Transverse colon (tissue), 4 donors: ENCODE measurements at places on chromosomes 13 and 19. TPM values are rescaled to one million over a fixed set of nuclear protein-coding genes. Genes with fewer than 3 reads are reported as not detected.

GRCh38 chr19:55467236-55468053 lies 2.9 kb upstream of the C19orf85 start:
- peak; percentile 75 for DNase-seq

GRCh38 chr13:80571346-80572307 lies 230.7 kb upstream of the SPRY2 start:
- no peak for DNase-seq

- DNase-seq: no peak
Measured at GRCh38 chr13:44930280-44930679, 59.0 kb downstream of the NUFIP1 start.

- peak; percentile 97 for DNase-seq
Measured at GRCh38 chr19:42283188-42284065, 14.4 kb downstream of the CIC start.

- DNase-seq: peak; percentile 39
Measured at GRCh38 chr19:16025108-16026101, 50.9 kb upstream of the TPM4 start.

DNA sequence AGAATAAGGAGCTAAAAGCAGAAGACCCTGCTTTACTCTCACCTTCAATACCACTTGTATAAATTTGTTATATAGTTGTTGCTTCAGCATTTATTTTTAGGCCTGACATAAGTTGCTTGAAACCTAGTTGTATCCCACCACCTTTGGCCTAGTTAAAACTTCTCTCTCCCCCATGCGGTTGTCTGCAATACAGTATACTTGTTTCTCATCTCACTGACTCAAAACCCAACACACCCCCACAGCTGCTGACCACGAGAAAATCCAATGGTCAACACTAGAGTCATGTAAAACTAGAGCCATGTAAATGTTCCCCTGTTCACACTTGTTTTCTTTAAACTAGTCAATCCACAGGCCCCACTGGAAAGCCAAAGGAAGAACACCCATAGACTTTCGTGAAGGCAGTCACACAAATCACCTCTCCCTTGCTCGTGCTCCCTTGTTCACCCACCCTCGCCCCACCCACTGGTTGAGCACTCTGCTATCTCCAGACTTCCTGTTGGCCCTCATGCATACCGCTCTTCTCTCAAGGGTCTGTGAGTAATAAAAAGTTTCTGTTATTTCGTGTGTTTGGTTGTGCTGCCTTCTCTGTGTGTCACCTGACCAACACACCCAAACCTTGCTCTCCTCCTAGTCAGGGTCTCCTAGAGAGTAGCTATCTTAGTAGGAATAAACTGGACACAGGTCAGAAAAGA lies 12.9 kb upstream of the CCDC169 start:
- DNase-seq: no peak

DNA sequence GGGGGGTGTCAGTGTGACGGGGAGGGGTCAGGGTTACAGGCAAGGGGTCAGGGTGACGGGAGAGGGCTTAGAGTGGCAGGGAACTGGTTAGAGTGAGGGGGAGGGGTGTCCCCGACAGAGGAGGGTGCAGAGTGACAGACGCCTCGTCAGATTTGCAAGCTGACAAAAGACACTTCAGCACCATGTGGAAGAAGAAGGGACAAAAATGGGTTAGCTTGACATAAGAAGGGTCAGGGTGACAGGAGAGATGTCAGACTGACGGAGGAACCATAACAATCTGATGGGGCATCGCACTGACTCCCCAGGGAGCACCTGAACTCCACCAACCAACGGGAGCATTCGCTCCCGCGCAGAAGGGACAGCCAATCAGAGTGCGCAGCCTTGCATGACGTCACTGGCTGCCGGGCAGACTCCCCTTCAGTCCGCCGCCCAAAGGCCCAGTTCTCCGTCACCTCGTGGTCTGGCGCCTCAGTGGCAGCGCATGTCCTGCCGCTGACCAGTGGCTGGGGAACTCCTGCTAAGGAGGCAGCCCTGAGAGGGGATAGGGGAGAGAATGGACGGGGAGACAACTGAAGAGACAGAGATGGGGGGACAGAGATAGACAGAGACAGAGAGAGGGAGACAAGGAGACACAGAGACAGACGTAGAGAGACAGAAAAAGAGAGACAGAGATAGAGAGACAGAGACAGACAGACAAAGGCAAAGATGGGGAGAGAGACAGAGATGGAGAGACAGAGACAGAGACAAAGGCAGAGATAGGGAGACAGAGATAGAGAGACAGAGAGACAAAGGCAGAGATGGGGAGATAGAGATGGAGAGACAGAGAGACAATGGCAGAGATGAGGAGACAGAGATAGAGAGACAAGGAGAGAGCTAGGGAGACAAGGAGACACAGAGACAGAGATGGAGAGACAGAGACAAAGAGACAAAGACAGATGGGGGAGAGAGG lies 30.2 kb downstream of the C19orf81 start:
- peak; percentile 77 for DNase-seq

DNA sequence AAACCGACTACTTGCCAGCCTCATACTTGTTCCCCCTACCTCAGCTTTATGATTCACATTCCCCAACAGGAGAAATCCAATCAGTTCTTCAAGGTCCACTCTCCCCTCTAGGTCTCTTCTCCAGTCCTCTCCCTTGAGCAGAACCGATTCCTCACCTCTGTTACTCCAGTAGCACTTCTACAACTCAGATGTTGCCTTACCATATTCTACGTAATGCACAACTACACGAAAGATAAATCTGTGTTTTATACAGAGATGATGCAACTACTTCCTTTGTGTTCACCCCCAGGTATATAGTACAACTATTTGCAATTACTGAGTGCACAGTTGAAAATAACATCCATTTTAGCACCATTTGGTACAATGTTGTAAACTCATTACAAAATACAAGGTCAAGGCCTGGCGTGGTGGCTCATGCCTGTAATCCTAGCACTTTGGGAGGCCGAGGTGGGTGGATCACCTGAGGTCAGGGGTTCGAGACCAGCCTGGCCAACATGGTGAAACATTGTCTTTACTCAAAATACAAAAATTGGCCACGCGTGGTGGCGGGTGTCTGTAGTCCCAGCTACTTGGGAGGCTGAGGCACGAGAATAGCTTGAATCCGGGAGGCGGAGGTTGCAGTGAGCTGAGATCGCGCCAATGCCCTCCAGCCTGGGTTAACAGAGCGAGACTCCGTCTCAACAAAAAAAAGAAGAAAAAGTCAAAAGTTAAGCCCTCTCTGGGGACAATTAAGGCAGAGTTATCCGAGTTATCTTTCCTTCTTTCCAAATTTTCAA lies 2.8 kb upstream of the WBP4 start:
- DNase-seq: no peak

- DNase-seq: no peak
Measured at GRCh38 chr19:27844261-27844660, 1368.7 kb downstream of the UQCRFS1 start.

- DNase-seq: no peak
Measured at GRCh38 chr13:91298060-91298459, 49.4 kb upstream of the MIR17HG start.

DNA sequence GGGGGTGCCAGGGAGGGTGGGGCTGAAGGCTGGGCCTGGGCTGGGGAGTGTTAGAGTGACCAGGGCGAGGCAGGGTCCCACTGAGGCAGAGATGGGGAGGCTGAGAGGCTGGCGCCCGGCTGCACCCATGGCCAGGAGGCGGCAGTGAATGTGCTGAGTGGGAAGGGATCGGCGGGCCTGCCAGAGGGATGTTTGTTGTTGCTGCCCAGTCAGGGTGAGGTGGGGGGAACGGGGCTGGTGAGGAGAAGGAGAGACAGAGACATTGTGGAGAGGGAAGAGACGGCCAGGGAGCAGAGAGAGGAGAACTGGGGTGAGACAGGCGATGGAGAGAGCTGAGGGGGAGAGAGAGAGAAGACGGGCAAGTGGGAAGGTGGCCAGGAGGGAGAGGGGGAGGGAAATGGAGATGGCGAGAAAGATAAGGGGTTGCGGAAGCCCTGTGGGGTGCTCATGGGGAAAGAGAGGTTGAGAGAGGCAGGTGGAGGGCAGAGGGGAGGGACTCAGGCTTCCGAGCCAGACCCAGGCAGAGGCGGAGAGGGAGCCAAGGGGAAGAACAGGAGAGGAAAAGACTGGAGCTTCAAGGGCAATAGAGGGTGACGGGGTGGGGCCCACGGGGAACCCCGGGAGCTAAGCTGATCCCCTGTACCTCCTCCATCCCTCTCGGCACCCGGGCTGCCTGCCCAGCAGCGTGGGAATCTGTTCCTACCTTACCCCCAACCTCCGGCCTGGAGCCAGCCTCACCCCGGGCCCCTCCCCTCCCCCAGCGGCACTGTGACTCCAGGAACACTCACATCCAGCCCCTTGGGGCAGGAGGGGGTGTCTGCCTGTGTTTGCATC lies 690 bp upstream of the B3GNT8 start:
- peak; percentile 45 for DNase-seq

DNA sequence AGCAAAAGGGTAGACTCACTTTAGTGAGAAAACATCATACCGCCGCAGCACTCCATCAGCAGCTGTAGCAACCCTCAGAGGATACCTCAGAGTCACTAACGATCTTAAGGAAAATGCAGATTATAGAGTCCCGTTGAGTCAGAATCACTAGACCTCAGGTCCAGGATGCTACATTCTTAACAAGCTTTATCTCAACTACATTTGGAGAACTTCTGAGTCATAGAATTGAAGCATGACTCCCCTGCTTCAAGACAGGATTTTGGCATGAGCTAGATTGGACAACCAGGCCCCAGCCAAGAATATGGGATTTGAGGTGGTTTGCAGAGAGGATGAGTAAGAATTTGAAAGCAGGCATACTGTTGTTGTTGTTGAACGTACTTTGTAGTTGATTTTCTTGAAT lies 118.9 kb upstream of the UBL3 start:
- DNase-seq: no peak

GRCh38 chr13:50991579-50992521 lies 82.3 kb downstream of the RNASEH2B start:
- DNase-seq: no peak

DNA sequence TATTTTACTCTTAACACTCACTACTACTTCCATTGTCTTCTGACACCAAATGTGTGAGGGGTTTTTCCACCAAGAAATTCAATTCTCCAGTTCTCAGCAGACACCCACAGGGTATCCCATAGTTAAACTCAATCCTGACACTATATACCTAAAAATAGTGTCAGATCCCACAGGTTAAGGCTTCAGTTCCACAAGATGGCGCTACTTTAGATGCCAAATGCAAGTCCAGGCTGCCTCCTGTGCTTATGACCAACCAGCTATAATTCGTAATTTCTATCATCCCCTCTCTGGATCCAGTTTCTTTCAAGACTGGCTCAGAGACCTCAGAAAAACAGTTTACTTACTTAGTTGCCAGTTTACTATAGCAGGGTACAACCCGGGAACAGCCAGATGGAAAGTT lies 1146.2 kb upstream of the SPRY2 start:
- DNase-seq: no peak

GRCh38 chr13:79585033-79585432 lies 104.1 kb downstream of the NDFIP2 start:
- DNase-seq: no peak

DNA sequence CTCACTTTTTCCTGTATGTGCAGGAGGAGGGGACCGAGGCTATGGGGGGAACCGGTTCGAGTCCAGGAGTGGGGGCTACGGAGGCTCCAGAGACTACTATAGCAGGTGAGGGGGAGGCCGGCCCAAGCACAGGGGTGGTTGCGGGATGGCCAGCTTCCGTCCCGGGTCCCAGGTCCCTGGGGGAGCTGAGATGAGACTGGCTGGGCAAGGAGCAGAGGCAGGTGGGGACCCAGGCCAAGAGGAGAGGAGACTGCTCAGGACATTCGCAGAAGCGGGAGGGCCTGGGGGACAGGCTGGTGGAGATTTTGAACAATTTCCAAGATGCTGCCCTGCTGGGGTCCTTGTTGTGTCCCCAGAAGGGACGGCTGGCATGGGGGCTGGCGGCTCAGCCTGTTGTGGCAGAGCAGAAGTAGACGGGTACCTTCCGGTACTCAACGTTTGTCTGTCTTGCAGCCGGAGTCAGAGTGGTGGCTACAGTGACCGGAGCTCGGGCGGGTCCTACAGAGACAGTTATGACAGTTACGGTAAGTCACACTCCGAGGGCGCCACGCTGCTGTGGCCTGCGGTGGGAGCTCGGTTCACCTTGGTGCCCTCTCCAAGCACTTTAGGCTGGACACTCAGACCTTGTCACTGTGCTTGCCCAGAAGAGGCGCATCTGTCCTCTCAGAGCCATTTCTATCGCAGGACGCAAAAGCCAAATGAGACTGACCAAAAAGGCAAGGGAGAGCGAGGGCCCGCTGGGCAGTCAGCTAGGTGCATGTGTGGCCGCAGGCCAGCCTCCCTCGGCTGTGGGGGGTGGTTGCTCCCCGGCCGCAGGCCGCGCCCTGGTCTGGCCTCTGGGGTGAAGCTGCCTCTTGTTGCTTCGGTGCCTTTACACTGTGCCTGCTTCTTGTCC lies 2.6 kb downstream of the CIRBP start:
- no peak for DNase-seq

DNA sequence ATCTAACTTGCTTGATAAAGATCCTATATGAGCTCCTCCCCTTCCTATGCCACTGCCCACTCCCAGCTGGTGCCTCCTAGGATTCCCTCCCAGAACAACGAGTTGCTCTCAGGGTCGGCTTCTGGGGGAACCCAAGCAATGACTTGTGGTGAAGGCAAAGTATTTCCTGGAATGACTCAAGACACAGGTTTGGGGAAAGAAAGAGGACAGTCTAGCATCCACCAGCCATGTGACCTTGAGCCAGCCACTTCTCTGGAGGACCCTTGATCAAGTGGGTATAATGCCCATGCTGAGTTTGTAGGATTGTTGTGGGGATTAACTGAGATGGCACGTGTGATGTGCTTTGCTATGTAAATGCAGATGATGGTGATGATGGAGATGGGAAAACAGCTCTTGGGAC lies 33.0 kb downstream of the MBD3L2B start:
- DNase-seq: no peak

- no peak for DNase-seq
Measured at GRCh38 chr19:11659612-11660011, 62.3 kb downstream of the ZNF627 start.

The ZIC2 gene
- not detected for total RNA-seq

The BEST2 gene
- total RNA-seq: 325 TPM

The KL gene
- 0.60 TPM for total RNA-seq

The CD37 gene
- total RNA-seq: 10.1 TPM

The PNMA8B gene
- total RNA-seq: 0.27 TPM

The CGB3 gene
- total RNA-seq: not detected

The KIR3DL2 gene
- total RNA-seq: not detected

The CYP2A7 gene
- total RNA-seq: not detected

The LIM2 gene
- not detected for total RNA-seq

The ZNF723 gene
- total RNA-seq: not detected

The CBY2 gene
- not detected for total RNA-seq

The PDS5B gene
- total RNA-seq: 10.0 TPM

The POSTN gene
- total RNA-seq: 8.3 TPM

The GRIK5 gene
- 1.6 TPM for total RNA-seq

The WTIP gene
- total RNA-seq: 4.1 TPM

The PABPC3 gene
- total RNA-seq: 0.14 TPM
